Endothelial cell (in vitro differentiated cells): ENCODE measurements at places on chromosomes 16 and 17. TPM values are rescaled to one million over a fixed set of nuclear protein-coding genes. Genes with fewer than 3 reads are reported as not detected.

The GLIS2 gene
- total RNA-seq: 1.6 TPM

- no peak overlapping the region for H3K27ac ChIP-seq
- peaks cover 2% of the 10 kb centered on the region for H3K27me3 ChIP-seq
- no peaks in the 10 kb centered on the region for H3K36me3 ChIP-seq
Observed at GRCh38 chr17:32854832-32855389, 22.0 kb downstream of the MYO1D start.

The ZNF597 gene
- total RNA-seq: 5.7 TPM

DNA sequence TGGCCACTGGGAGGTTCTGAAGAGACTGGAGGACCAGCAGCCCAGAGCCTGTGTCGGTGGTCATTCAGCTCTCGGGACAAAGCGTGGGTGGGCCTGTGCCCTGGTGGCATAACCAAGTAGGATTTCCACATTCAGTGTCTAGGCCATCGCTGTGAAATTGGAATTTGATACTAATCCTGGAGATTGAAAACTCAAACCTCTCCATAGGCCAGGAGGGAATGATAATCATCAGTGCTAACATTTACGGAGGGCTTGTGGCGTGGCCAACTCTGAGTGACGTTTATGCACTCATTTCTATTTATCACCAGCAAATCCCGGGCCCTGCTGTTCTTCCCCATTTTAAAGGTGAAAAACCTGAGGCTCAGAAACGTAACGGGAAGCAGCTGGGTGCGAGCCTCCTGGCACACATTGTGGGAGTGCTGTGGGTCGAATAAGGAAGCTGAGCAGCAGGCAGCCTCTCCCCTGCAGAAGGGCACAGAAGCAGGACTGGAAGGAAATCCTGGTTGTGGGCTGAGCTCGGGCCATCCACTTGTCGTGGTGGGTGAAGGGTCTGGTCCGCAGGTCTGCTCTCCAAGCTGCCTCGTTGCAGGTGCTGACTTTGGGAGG is 33.1 kb downstream of the RAI1 start:
- H3K36me3 ChIP-seq: peaks cover 31% of the 10 kb centered on the region
- no peak for DNase-seq
- peaks cover 26% of the 10 kb centered on the region for H3K27me3 ChIP-seq
- peak overlapping the region; percentile 7 for H3K4me3 ChIP-seq
- no peak overlapping the region for H3K27ac ChIP-seq
- H3K4me1 ChIP-seq: peaks cover 29% of the 10 kb centered on the region

- no peaks in the 10 kb centered on the region for H3K27me3 ChIP-seq
- DNase-seq: no peak
- H3K36me3 ChIP-seq: no peaks in the 10 kb centered on the region
- H3K27ac ChIP-seq: no peak overlapping the region
- no peak overlapping the region for H3K4me3 ChIP-seq
Observed at GRCh38 chr16:47646914-47647313, 185.8 kb downstream of the PHKB start.

The PRKCB gene
- total RNA-seq: 28.7 TPM

- H3K4me1 ChIP-seq: peaks cover 14% of the 10 kb centered on the region
- H3K27me3 ChIP-seq: peaks cover 24% of the 10 kb centered on the region
- H3K4me3 ChIP-seq: no peak overlapping the region
- no peak for DNase-seq
Observed at GRCh38 chr17:31390426-31390747, 1.1 kb upstream of the RAB11FIP4 start.

DNA sequence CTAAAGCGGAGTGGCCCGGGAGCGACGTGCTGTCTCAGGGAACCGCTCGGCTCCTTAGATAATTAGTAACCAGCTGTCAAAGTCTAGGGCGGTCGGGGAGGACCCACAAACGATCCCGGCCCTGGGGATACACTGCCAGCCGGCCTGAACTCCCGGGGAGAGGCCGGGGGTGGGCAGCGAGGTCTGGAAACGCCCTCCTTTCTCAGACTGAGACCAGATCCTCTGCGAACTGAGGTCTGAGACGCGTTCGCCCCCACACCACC is 1.3 kb downstream of the HNF1B start:
- peak; percentile 30 for DNase-seq
- peaks cover 5% of the 10 kb centered on the region for H3K4me1 ChIP-seq
- no peaks in the 10 kb centered on the region for H3K36me3 ChIP-seq
- peaks cover 16% of the 10 kb centered on the region for H3K27me3 ChIP-seq
- no peak overlapping the region for H3K4me3 ChIP-seq

GRCh38 chr16:81551151-81551808 is 106.7 kb downstream of the CMIP start:
- DNase-seq: no peak
- H3K36me3 ChIP-seq: peaks cover 11% of the 10 kb centered on the region
- H3K4me3 ChIP-seq: peak overlapping the region; percentile 82
- H3K27me3 ChIP-seq: peaks cover 8% of the 10 kb centered on the region

DNA sequence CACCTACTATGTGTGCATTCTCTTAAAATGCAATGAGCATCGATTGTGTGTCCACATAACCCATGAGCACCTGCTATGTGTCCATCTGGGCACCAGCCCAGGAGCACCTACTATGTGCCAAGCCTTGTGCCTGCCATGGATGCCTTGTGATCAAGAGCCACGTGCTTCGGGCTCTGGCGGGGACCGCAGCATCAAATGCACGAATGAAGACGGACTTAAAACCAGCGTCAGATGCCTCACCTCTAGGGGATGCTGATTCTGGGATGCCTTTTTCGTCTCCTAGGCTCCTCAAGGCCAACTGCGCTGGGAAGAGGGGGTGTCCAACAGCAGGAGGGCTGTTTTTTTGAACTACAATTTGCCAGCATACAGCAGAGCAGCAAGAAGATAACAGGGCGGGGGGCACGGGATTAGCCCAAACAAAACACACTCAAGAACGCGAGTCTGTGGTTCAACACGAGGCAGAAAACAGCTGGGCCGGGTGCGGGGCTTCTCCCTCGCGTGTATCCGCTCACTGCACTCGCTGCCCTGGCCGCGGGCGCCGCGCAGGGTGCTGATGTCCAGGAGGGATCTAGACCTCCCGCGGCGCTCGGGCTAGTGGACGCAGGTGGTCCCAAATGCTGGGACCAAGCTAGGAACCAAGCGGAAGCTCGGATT is 1.2 kb upstream of the GLIS2 start:
- peak overlapping the region; percentile 83 for H3K4me3 ChIP-seq
- peaks cover 15% of the 10 kb centered on the region for H3K27me3 ChIP-seq
- no peak overlapping the region for H3K27ac ChIP-seq
- no peak for DNase-seq
- H3K36me3 ChIP-seq: no peaks in the 10 kb centered on the region

DNA sequence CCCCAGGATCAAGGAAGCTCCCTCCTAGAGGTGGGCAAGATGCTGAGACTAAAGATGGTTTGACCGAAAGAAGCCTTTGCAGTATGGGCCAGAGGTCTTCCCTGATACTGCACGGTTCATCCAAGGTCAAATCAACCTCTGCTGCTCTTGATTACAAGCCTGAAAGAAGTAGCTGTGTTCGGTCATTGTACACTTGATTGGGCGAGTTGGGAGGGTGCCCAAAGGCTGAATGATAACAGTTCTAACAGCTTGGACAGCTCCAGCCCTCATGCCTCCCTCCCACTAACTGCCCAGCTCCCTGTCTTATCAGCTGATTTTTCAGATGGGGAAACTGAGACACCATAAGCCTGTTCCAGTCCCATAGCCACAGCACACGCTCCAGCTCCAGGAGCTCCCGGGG is 42.8 kb downstream of the ABCC12 start:
- peaks cover 11% of the 10 kb centered on the region for H3K27me3 ChIP-seq
- DNase-seq: no peak
- peaks cover 4% of the 10 kb centered on the region for H3K36me3 ChIP-seq
- H3K27ac ChIP-seq: no peak overlapping the region
- no peaks in the 10 kb centered on the region for H3K4me1 ChIP-seq

- peaks cover 4% of the 10 kb centered on the region for H3K36me3 ChIP-seq
- DNase-seq: no peak
- H3K4me1 ChIP-seq: peaks cover 26% of the 10 kb centered on the region
- H3K27ac ChIP-seq: peak overlapping the region; percentile 42
Observed at GRCh38 chr17:2214047-2214928, 89.3 kb downstream of the SMG6 start.

The SNRNP25 gene
- total RNA-seq: 30.6 TPM

GRCh38 chr17:40453881-40454612 is 10.8 kb downstream of the IGFBP4 start:
- H3K36me3 ChIP-seq: peaks cover 55% of the 10 kb centered on the region
- no peak for DNase-seq
- H3K4me1 ChIP-seq: peaks cover 62% of the 10 kb centered on the region
- H3K27ac ChIP-seq: peak overlapping the region; percentile 70

The CIITA gene
- 0.13 TPM for total RNA-seq
